Head of caudate nucleus (tissue), 42 donors: ENCODE measurements at places on chromosomes 7 and 10.

GRCh38 chr7:214410-215212, 22.2 kb downstream of the FAM20C start:
- DNase-seq = no peak

- no peak for DNase-seq
Observed at GRCh38 chr7:152103066-152103465, 77.6 kb downstream of the GALNT11 start.

GRCh38 chr10:47405857-47406547, 21.9 kb upstream of the ZNF488 start:
- DNase-seq = no peak

DNA sequence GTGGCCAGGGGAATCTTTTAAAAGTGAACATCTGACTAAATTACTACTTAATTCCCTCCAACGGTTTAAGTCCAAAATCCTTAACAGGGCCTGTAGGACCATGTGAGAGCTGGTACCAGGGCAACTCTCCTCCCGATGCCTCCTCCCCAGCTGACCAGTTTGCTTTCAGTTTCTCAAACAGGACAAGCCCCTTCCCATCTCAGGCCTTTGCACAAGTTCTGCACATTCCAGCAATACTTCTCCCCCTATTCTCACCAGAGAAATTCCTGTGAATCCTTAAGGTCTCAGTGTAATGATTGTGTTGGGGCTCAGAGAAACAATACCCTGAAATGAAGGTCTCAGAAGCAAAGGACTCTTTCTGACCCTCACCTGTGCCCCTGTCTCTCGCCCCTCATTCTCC, 8.0 kb upstream of the CALHM1 start:
- DNase-seq = no peak

GRCh38 chr7:7793249-7793648, 74.8 kb upstream of the RPA3 start:
- DNase-seq = no peak

DNA sequence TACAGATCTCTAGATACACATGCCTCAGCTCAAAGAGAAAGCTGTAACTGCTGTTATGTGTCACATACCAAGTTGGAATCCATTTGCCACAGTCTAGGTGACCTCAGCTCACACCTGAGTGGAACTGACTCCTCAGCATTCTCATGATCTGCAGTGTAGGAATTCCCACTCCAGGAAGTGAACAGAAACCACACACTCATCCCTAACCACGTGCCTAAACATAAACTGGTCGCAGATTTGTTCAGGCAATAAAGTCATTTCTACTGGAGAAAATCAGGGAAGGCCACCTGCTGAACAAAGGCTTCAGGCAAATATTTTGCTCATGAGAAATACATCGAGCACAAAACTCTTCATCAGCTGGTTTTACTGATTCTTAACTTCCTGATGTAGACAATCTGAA, 23.0 kb upstream of the ZMYND11 start:
- no peak for DNase-seq
